ENCODE measurements at places on chromosomes 13 and 19.

GRCh38 chr13:68345963-68346531 is 1115.9 kb upstream of the PCDH9 start:
- no peak for DNase-seq

GRCh38 chr13:99686157-99686572 is 184.9 kb downstream of the TM9SF2 start:
- no peak for DNase-seq

GRCh38 chr19:35063940-35064818 is 22.7 kb downstream of the HPN start:
- DNase-seq = no peak

DNA sequence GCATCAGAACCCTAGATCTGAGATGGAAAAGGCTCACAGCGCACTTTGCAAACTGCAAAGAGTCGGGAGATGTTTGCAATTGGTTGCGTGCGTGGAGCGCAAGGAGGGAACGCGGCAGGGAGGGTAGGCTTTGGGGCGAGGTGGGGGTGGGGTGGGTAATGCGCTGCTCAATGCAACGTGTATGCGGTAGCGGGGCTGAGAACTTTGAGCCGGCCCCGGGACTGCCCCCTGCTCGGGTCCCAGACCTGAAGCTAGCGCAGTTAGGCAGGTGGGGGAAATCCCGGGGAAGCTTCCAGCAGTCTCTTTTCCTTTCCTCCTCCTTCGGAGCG is 971 bp downstream of the FOSB start:
- no peak for DNase-seq

DNA sequence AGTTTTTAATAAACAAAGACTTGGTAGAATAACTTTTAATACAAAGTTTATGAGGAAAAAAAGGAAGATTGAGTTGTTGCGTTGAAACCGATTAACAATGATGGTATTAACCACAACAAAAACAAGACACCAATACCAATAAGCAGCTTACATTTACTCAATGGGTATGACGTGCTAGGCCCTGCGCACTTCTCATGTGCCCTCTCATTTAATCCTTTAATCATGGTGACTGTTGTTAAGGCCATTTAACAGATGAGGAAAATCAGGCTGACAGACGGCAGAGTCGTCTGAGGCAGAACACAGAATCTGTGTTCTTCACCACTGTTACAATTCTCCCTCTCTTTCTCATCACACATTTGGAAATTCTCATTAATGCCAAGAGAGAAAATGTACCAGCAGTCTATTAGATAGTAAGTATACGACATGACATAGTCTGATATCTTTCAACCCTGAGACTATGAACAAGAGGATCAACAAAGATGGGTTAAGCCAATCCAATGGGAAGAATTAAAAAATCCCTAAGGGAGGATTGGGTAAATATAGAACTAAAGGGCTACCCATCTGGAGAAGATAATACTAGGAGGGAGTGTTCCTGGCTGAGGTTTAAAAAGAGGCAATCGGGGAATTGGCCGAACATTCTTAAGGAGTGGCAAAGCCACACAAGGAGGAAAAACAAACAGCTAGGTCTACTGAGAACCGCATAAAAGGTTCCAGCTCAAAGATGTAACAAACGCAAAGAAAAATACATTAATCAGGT is 54.0 kb downstream of the DOCK9 start:
- DNase-seq = no peak

- no peak for DNase-seq
These were observed 9.9 kb downstream of the PTH2 start for GRCh38 chr19:49413348-49413747.

GRCh38 chr13:100803091-100803490 is 128.5 kb upstream of the TMTC4 start:
- no peak for DNase-seq

- no peak for DNase-seq
These were observed 99.6 kb downstream of the SUCLA2 start for GRCh38 chr13:47901441-47901840.

- no peak for DNase-seq
These were observed 81.2 kb downstream of the WDFY2 start for GRCh38 chr13:51665456-51665855.

DNA sequence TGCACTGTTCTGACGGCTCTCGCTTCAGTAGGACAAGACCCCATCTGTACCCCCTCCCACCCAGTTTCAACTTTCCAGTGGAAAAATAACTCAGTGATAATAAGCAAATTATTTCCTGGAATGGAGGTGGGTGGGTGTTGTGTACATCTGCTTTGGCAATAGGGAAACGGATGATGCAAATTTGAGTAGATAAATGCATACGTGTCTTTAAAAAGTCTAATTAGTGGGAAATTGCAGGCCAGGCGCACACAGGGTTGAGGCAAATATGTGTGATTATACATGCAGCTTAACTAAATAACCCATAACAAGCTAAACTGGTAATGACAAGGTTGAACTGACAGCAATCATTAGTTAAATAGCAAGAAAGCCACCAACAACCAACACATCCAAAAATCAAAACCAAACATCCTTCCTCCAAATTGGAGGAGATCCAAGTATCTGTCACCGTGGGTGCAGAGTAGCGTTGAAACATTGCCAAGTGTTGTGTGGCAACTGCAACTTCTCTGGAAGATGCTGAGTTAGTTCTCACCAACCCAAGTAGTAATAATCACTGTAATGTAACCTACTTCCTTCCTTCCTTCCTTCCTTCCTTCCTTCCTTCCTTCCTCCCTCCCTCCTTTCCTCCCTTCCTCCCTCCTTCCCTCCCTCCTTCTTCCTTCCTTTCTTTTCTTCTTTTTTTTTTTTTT is 54.6 kb downstream of the TRPM4 start:
- no peak for DNase-seq

DNA sequence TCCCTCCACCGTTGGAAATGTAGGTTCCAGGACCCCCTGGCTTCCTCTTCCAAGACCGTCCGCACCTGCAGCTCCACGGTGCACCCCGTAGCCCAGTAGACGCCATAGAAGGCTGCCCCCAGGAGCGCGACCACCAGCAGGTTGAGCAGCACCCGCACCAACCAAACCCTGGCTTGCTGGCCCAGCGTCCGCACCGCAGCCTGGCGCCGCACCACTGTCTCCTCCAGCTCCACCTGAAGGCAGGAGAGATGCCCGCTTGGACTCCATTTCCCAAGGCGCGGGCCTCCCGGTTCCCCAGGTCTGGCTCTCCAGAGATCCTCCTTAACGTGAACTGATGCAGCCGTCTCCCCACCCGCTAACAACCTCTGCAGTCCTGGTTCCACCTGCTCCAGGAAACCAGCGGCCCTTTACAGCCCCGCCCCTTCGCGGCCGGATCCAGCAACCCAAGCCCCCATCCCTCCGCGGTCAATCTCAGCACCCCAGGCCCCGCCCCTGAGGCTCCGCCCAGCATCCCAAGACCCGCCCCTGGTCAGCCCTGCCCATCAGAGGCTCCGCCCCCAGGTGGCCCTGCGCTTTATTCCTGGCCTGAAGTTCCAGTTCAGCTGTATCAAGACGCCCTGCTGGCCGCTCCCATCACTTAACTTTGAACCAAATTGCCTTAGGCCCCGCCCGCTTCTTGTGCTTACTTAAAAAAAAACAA is 5.0 kb upstream of the LENG1 start:
- DNase-seq = peak; percentile 31

DNA sequence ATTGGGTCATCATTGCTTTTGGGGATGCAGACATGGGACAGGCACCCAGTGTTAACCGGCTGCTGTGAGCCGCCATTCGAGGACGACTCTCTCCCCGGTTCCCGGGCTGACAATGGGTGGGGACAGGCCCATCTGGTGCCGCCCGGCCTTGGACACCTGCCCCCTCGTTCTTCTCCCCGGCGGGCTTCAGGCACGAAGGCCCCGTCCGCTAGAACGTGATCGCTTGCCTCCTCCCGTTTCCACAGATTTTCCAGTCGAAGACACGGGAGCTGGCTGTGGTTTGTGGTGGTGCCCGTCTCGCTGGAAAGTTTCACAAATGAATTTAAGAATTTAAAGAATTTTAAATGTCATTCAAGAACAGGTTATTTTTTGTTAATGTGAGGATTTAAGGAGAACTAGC is 2.0 kb downstream of the PALM start:
- DNase-seq = no peak

GRCh38 chr13:66887088-66887487 is 343.0 kb downstream of the PCDH9 start:
- DNase-seq = no peak

- no peak for DNase-seq
These were observed 150.0 kb downstream of the DPF1 start for GRCh38 chr19:38073841-38074685.

DNA sequence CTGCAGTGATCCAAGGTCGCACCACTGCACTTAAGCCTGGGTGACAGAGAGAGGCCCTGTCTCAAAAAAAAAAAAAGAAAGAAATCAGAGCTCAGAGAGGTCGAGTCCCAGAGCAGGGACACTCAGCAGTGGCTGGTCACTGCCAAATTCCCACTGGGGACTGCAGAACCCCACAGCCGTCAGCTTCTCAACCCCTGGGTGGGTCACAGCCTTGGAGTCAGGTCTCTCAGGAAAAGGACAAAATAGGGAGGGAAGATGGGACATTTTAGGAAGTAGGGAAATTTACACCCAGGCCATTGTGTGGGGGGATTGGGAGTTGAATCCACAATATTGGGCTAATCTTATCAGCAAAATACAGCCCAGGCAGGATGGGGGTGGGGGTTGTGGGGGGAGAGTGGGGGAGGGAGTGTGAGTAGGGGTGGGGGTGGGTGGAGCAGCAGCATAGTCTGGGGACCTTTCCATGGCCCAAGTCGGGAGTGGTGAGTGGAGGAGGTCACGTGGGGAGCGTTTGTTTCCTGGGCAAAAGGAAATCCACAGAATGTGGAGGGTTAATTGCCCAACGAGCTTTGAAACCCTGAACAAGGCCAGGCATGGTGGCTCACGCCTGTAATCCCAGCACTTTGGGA is 5.0 kb upstream of the CCDC194 start:
- DNase-seq = no peak

DNA sequence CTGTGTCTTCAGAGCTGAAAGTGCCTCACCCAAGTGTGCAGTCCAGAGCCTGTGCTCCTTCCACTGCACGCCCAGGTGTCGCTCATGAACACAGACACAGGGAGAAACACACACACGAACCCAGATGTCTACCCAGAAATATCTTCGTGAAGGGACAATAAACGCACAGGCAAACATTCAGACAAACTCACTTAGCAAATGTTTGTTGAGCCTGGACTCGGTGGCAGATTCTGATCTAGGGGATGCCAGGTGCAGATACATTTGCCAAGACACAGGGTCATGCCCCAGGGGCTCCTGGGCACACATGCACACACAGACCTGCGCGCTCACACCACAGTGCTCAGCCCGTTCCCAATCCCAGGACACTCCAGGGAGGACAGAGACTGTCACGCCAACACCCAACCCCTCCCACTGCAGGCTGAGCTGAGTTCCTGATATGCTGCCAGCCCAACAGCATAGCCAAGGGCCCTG is 31.9 kb downstream of the SCGB2B2 start:
- no peak for DNase-seq

GRCh38 chr13:35496761-35497386 is 20.4 kb upstream of the MAB21L1 start:
- no peak for DNase-seq

DNA sequence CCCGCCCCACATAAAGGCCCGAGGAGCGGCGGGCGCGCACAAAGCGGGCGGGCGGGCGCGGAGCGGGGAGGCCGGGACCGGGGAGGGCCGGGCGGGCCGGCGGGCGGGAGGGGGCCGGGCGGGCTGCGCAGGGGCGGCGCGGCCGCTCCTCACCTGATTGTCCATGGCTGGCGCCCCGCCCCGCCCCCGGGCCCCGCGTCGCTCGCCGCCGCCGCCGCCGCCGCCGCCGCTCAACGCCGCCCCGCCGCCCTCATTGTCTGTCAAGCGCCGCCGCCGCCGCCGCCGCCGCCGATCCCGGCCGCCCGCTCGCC is 200 bp downstream of the MLLT1 start:
- no peak for DNase-seq

- DNase-seq = no peak
These were observed 129.0 kb upstream of the SPRY2 start for GRCh38 chr13:80469853-80470381.

- DNase-seq = peak; percentile 30
These were observed 6.5 kb upstream of the LIPE start for GRCh38 chr19:42433503-42434260.

DNA sequence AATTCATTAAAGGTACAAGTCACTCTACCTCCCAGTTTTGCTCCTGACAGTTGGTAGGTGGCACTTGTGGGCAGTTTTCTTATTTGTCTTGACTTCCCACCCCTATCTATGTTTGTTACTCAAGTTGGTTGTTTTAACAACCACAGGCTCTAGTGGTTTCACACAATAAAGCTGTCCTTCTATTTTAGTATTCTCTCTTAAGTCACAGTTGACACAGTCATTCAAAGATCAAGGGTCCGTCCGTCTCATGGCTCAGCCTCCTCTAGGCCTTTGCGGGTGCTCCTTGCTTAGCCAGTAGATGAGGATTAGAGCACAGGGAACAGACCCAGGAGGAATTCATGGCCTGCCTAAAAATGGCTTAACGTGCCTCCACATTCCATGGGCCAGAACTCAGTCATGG is 573.7 kb downstream of the IRS2 start:
- DNase-seq = no peak

GRCh38 chr19:7294558-7295212 is 471 bp upstream of the INSR start:
- no peak for DNase-seq

All from stimulated activated CD8-positive, alpha-beta memory T cell treated with anti-CD3 and anti-CD28 coated beads, Interleukin-4, amount 100 ng/mL, for 1 hour (primary cell).